Stimulated activated CD4-positive, alpha-beta T cell treated with anti-CD3 and anti-CD28 coated beads, Interleukin-1b, Interleukin-23, amount 100 ng/mL, for 4 hours (primary cell): ENCODE measurements at places on chromosomes 2 and 18.

DNA sequence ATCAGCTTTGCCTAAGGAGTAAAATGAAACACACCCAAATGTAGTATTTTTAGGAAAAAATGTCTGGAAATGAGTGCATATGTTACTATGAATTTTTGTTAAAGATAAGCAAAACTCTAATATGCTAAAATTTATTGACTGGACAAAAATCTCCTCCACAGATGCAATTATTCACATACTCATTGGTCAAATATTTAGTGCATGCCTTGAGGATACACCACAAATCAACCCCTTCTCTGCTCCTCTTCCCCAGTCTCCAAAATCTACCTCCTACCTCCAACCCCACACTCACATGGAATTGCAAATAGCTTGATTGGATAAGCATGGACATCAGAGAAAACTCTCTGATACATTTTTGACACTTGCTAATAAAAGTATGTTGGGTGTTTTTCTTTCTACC, 95.6 kb upstream of the CDC42EP3 start:
- DNase-seq: no peak

- no peak for DNase-seq
Measured at GRCh38 chr2:233469261-233470010, 97.1 kb downstream of the USP40 start.

DNA sequence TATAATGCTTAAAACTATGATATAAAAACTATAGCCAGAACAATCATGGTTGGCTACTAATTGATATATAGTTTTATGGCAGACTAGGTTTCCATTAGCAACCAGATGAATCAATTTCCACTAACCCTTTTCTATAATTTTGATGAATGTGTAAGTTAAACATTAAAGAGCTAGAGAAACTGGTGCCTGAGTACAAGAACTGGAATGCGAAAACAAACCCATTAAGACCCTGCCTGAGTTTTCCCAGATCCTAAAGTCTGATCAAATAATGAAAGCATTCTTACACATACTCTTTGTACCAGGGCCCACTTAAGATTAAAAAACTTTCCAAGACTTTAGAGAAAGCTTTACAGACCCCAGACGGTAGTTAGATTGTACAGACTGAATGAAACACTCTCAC, 21.3 kb downstream of the MRPL19 start:
- no peak for DNase-seq

DNA sequence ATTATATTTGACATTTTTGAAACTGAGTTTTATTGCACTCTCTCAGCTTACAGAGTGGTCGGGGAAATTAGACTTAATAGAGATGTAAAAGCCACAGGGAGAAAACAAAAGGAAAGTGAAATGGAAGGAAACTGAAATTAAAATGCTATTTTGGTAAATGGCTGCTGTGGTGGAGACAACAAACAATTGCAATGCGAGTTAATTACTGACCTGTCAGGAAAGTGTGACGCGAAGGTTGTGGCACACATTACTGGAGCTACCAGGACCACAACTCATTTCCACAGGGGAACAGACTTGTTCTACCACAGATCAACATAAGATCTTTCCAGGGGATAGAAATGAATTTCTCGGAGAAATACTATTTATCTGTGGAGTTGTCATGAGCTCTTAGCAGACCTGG, 19.5 kb downstream of the ARHGAP15 start:
- DNase-seq: no peak

GRCh38 chr2:181411105-181411849, 45.9 kb upstream of the ITGA4 start:
- no peak for DNase-seq

GRCh38 chr2:219736209-219736608, 108.8 kb downstream of the SLC4A3 start:
- DNase-seq: no peak

DNA sequence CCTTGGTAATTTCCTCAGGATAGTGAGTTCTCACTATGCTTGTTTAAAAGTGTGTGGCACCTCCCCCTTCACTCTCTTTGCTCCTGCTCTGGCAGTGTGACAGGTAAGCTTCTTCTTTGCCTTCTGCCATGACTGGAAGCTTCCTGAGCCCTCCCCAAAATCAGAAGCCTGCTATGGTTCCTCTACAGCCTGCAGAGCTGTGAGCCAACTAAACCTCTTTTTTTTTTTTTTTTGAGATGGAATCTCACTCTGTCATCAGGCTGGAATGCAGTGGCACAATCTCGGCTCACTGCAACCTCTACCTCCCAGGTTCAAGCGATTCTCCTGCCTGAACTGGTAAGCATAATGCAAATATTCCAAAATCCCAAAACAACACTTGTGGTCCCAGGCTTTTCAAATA, 80.0 kb downstream of the SOWAHC start:
- DNase-seq: no peak

DNA sequence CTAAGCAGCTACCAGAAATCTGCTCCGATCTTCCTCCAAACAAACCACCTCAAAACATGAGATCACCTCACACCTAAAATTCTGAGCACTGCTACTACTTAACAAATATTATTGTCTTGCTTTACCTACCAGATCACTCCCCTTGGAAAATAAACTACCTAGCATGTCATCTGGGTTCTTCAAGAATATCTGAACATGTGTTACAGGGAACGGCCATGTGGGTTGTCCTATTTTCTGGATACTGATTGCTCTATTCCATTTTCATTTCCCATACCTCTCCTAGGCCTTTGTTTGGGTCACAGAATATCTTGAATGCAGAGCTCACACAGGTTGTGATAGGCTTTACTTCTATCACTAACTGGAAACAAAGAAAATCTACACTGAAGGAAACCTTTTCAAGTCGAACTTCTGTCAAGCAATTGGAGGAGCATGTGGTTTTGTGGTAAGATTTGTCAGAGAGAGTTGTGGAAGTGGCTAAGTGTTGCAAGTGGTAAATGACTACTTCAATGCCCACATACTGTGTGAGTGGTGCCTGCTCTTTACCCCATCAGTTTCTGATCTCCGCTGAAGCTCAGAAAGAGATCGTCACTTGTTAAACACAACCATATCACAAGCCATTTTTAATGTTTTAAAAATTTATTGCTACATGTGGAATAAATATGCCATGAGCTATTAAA, 739.1 kb upstream of the ZEB2 start:
- no peak for DNase-seq

DNA sequence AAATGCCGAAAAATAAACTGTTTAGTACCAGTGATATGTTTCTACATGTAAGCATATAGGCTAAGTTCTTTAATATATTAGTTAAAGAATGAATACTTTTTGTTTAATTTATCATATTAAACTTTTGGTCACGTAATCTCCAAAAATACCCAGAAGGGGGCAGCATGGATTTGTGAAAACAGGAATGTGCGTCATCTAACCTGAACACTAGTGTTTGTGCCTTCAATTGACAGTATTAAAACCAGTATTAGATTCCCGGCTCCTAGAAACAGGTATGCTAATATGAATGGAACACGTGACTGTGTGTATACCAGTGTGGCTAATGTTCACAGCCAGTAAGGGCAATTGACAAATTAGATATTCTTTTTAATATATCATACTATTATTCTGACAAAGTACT, 51.8 kb downstream of the WDR7 start:
- DNase-seq: peak; percentile 31

DNA sequence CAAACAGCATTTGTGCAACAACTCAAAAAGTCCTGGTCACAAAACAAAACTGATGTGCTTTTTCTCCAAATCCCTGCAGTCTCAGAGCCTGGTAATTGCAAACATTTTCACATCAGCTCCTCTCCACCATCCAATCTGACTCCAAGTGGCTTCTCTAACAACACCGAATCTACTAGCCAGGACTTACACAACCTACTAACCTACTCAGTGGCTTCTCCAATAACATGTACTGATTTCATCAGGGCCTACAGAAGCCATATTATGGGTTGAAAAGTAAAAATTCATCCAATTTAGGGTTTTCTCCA, 104.3 kb downstream of the COLEC12 start:
- DNase-seq: no peak

GRCh38 chr2:180519276-180519675, 461.1 kb upstream of the UBE2E3 start:
- DNase-seq: no peak

- DNase-seq: no peak
Measured at GRCh38 chr2:199861132-199861774, 10.3 kb upstream of the FTCDNL1 start.

DNA sequence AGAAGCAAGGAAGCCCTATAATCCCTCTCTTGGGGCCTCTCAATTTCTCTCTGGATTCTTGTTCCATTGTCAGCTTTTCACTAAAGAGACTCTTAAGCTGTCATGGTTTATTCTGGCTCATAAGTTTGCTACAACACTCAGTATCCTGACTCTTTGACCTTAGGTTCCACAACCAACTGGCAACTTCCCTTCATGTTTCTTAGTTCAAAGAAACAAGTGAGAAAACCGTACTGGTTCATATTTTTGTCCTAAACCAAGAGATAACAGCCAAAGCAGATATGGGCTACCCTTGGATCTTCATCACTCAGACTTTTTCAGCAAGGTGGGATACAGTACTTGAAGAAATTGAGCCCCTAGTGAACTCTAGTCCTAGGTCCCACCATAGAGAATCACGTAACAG, 109.9 kb upstream of the CRIM1 start:
- DNase-seq: no peak

GRCh38 chr2:26970928-26971627, 641 bp downstream of the MAPRE3 start:
- no peak for DNase-seq

- DNase-seq: no peak
Measured at GRCh38 chr18:52219102-52219501, 120.9 kb upstream of the DCC start.

DNA sequence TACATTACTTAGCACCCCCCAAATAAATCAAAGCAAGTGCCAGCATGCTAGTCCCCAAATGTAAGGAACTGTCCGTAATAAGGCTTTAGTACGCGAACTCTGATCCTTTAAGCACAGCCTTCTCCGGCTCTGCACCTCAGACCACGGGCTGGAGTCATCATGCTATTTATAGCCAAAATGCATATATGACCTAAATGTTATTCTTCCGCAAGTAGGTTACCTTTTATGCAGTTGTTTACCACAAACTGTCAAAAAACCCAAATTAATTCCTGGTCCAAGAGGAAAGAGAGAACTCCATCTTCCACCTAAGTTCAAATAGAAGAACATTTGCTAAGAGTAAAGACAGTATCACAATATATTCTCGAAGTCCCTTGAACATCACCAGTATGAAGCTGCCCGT, 42.7 kb downstream of the ZNF516 start:
- no peak for DNase-seq

- DNase-seq: no peak
Measured at GRCh38 chr18:59395226-59396175, 36.4 kb upstream of the LMAN1 start.

- no peak for DNase-seq
Measured at GRCh38 chr2:46843316-46843715, 72.3 kb downstream of the MCFD2 start.

DNA sequence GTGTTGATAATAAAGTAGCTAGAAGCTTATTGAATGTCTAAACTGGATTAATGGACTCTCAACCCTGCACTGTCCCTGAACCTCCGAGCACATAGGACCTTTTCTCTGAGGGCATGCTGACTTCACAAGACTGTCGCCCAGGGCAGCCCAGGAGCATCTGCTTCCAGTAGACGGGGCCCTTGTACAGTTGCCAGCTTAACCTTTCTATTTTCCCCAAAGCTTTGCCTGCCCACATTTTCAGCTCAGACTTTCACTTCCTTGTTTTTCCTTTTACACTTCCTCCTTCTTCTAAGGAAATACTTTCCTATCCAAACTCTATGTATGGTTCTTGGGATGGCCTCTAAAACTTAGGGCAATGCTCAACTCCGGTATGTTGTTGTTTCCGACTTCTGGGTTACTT, 1.3 kb downstream of the VWA3B start:
- DNase-seq: no peak

- no peak for DNase-seq
Measured at GRCh38 chr2:29455200-29455860, 340.1 kb downstream of the CLIP4 start.

- DNase-seq: no peak
Measured at GRCh38 chr18:28408528-28408927, 231.6 kb upstream of the CDH2 start.

- DNase-seq: no peak
Measured at GRCh38 chr18:77528872-77529271, 279.2 kb downstream of the GALR1 start.

GRCh38 chr2:39379643-39380524, 57.2 kb downstream of the MAP4K3 start:
- no peak for DNase-seq

- no peak for DNase-seq
Measured at GRCh38 chr2:120673571-120674061, 62.1 kb upstream of the GLI2 start.

- DNase-seq: peak; percentile 5
Measured at GRCh38 chr18:9516437-9517064, 41.2 kb downstream of the RALBP1 start.

- DNase-seq: no peak
Measured at GRCh38 chr18:22977847-22978701, 44.9 kb downstream of the RBBP8 start.

DNA sequence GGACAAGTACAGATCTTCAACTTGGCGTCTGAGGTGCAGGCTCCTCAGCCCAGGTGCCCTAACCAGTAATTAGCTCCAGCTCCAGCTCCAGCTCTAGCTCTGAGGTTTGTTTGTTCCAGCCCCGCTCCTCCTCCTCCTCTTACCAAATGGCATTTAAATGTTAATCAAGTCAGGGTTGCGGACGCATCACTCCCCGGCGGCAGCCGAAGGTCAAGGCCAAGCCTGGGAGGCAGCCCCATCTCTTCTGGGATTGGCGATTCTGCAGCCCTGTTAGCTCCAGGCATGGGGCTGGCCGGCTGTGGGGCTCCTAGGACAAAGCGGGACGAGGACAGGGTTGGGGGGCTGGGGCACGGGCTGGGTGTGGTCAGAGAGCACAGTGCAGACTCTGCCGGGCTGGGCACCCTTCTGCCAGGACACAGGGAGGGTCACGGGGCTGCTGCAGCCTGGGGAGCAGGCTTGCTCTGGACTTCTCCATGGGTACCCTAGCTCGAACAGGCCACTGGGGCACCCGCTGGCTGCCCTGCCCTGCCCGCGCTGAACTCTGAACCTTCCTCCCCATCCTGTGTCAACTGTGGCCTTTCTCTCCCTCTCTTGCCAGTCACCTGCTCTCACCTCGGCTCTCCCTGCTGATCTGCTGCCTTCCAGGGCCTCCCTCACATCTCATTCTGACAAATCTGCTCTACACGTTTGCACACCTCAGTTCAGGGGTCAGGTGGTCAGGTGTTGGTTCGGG, 203.3 kb downstream of the CELF4 start:
- no peak for DNase-seq

DNA sequence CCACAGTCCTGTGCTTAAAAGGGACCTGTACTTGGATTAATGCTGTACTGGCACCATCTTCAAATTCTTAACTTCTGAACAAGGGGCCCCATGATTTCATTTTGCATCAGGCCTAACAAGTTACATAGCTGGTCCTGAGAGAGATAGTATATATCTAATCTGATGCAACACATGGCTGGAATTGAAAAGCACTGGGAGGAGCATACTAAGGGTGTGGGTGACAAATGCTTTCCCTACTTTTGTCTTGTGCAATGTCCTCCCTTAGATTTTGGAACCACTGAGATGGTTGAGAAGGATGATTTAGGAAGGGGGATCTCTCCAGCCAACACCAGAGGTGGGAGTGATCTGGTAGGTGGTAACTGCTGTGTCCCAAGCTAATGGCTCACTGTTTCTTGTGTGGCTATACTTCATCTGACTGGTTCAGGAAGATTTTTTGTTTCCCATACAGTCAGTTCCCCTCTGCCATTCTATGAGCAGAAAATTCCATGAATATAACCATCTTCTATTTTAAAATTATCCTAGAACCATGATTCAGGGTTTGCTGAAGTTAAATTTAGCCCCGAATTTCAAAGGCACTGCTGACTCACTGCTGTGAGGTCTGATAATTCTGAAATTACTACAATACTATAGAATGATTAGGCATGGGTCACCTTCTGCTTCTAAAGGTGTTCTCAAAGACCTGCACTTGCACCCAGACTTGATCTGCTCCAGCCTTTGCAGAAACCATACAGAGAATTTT, 108.3 kb upstream of the NCKAP5 start:
- no peak for DNase-seq
